ENCODE measurements at places on chromosomes 3 and 15.

GRCh38 chr15:56767315-56767714 lies 34.0 kb upstream of the ZNF280D start:
- no peak for DNase-seq

DNA sequence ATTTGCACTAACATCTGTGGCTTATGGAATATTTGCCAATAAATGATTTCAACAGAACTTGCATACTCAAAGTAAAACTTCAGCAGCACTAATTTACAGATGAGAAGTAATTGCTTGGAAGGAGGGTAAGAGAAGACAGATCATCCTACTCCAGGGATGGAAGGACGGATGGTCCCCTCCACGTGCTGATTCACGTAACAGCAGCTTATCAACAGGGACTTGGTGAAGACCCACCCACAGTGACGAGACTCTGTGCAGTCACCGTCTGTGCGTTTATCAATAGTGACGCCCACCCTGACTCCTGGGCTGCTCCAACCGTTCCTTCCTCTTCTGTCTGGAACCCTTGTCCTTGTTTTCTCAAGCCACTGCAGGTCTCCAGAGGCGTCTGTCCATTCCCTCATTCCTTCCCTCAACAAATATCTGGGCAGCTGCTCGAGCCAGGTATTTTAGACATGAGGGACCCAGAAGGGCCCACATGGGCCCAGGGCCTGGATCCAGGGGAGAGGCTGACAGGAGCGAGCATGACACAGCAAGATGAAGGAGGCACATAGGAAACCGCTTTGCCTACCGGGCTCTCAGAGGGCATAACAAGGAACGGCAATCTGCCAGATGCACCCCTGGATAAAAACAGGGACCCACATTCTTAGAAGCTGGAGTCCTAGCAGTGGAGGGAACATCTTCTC lies 33.3 kb downstream of the PCSK6 start:
- DNase-seq, result no peak

- no peak for DNase-seq
Observed at GRCh38 chr3:143529018-143529478, 319.2 kb downstream of the SLC9A9 start.

GRCh38 chr3:136162322-136162721 lies 33.8 kb downstream of the MSL2 start:
- no peak for DNase-seq

GRCh38 chr3:95751509-95751908 lies 1062.9 kb upstream of the EPHA6 start:
- DNase-seq, result no peak

- DNase-seq, result no peak
Observed at GRCh38 chr3:178850450-178851190, 221.0 kb downstream of the ZMAT3 start.

DNA sequence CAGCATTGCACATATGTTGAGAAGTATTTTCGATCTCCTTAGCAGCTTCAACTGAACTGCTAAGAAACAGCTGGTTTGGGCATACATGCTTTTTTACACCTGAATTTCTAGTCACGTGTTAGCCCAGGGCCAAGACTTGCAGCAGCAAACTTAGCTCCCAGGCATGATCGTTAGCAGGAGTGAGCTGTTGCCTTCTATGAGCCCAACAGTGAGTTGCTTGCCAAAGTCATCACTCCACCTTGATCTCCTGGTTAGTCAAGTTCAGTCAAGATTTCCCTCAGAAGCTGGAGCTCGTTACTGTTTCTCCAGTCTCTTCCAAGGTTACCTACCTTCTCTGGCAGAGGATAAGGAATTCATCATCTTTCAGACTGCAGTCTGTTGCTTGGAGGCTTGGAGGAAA lies 100.4 kb upstream of the SEMA6D start:
- no peak for DNase-seq

DNA sequence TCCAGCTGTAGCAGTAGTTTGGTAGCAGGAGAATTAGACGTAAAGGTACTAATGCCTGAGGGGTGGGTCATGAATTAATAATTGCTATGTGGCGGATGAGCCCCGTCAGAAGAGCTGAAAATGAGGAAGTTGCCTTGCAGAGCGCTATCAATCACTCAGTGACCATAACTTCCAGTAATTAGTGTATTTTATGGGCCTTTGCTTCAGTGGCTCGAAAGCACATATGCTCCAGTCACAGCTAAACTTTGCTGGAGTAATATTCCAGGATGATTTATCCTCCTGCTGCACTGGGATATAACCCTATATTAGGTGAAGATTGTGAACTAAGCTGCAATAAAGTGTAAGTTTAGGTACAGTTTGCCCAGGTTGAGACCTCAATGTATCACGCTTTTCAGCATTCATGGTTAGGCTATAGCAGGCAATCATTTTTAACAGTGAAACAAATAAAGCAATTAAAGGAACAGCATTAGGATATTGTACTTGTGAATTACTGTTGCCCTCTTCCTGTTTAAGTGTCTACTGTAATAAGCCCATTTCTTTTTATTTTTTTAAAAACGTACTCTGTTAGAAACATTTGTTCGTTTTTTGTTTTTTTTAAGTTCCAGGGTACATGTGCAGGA lies 104.6 kb upstream of the SKOR1 start:
- DNase-seq, result no peak

DNA sequence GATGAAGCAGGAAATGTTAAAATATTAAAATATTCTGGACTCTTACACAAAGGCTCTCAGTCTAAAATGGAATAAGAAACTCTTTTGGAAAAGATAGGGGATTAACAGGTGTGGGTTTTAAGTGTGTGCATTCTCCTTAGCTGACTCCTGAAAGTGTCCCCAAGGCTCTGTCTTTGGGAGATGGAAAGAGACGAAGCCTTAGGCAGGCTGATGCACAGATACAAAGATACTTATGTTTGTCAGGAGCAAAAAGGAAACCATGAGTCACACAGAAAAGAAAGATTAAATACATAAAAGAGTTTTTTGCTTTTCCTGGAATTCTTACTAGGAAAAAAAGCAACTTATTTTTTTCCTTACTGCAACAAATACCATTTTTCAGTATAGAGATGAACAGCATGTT lies 23.8 kb upstream of the ABI3BP start:
- no peak for DNase-seq

GRCh38 chr15:64686130-64686735 lies 89.2 kb downstream of the RBPMS2 start:
- DNase-seq, result no peak
